Gastrocnemius medialis (tissue), 4 donors: ENCODE measurements at places on chromosomes 2 and 18. TPM values are rescaled to one million over a fixed set of nuclear protein-coding genes. Genes with fewer than 3 reads are reported as not detected.

DNA sequence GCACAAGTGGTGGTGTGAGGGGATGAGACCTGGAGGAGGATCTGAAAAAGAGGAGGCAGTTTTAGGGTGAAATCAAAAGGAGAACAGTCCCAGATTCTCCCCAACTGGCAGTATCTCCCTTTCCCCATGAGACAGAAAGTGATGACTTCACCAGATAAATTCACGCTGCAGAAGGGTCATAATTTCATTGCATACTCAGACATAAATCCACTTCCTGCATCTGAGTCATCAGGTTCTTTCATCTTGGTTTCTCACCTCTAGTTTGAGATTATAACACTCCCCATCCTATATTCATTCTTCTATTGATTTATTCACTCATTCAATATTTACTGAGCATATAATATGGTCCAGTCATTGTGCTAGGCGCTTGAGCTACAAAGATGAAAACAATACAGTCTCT is 64.7 kb downstream of the CCDC148 start:
- H3K36me3 ChIP-seq = no peaks in the 10 kb centered on the region
- no peak for DNase-seq
- H3K4me1 ChIP-seq = no peaks in the 10 kb centered on the region
- no peak overlapping the region for H3K4me3 ChIP-seq
- H3K27ac ChIP-seq = no peak overlapping the region

- no peak overlapping the region for H3K27ac ChIP-seq
- no peaks in the 10 kb centered on the region for H3K4me1 ChIP-seq
- H3K4me3 ChIP-seq = no peak overlapping the region
- no peaks in the 10 kb centered on the region for H3K27me3 ChIP-seq
Observed at GRCh38 chr2:137929519-137929916, 34.8 kb upstream of the HNMT start.

The LHCGR gene
- total RNA-seq = not detected

The EPB41L3 gene
- total RNA-seq = 16.1 TPM

The TWIST2 gene
- 2.2 TPM for total RNA-seq

- no peak overlapping the region for H3K4me3 ChIP-seq
- DNase-seq = no peak
- H3K27ac ChIP-seq = no peak overlapping the region
- no peaks in the 10 kb centered on the region for H3K36me3 ChIP-seq
Observed at GRCh38 chr2:12710301-12710700, 6.4 kb upstream of the TRIB2 start.

DNA sequence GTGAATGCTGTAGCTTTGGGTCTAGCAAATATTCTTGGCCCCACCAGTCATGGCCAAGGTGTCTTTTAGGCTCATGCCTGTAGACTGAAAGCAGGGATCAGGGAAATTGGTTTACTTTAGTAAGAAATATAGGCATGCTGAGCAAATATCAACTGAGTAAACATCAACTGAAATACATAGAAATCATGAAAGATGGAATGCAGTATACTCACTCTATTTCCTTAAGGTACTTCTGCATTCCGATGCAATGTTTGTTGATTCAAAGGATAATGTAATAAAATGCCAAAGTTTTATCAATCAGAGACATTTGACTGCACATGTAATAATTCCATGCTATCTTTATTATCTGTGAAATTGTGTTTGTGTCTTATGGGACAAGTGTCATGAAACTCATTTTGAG is 19.6 kb upstream of the IL1R1 start:
- peaks cover 6% of the 10 kb centered on the region for H3K4me1 ChIP-seq
- no peaks in the 10 kb centered on the region for H3K36me3 ChIP-seq
- H3K27me3 ChIP-seq = no peaks in the 10 kb centered on the region
- DNase-seq = no peak

GRCh38 chr2:122070241-122070731 is 314.8 kb downstream of the TSN start:
- DNase-seq = no peak
- no peak overlapping the region for H3K4me3 ChIP-seq
- no peaks in the 10 kb centered on the region for H3K36me3 ChIP-seq

The UGT1A10 gene
- not detected for total RNA-seq

- H3K27ac ChIP-seq = no peak overlapping the region
- H3K4me3 ChIP-seq = no peak overlapping the region
- no peak for DNase-seq
- no peaks in the 10 kb centered on the region for H3K27me3 ChIP-seq
- no peaks in the 10 kb centered on the region for H3K4me1 ChIP-seq
Observed at GRCh38 chr2:198774576-198774975, 683.2 kb downstream of the SATB2 start.

- peaks cover 12% of the 10 kb centered on the region for H3K4me1 ChIP-seq
- no peaks in the 10 kb centered on the region for H3K27me3 ChIP-seq
- H3K27ac ChIP-seq = no peak overlapping the region
- no peaks in the 10 kb centered on the region for H3K36me3 ChIP-seq
- DNase-seq = no peak
Observed at GRCh38 chr2:202050652-202051051, 17.0 kb downstream of the FZD7 start.

- no peak overlapping the region for H3K27ac ChIP-seq
- H3K36me3 ChIP-seq = no peaks in the 10 kb centered on the region
- DNase-seq = no peak
- no peaks in the 10 kb centered on the region for H3K27me3 ChIP-seq
- no peaks in the 10 kb centered on the region for H3K4me1 ChIP-seq
Observed at GRCh38 chr2:15779381-15780041, 160.8 kb upstream of the MYCN start.

The MTCL1 gene
- 4.1 TPM for total RNA-seq

GRCh38 chr2:8238521-8239230 is 443.2 kb upstream of the ID2 start:
- H3K36me3 ChIP-seq = no peaks in the 10 kb centered on the region
- H3K27me3 ChIP-seq = no peaks in the 10 kb centered on the region
- H3K27ac ChIP-seq = no peak overlapping the region
- H3K4me3 ChIP-seq = no peak overlapping the region
- peak; percentile 25 for DNase-seq

GRCh38 chr2:181677912-181678586 is 2.3 kb downstream of the NEUROD1 start:
- DNase-seq = no peak
- no peaks in the 10 kb centered on the region for H3K36me3 ChIP-seq
- H3K27ac ChIP-seq = no peak overlapping the region

- H3K27ac ChIP-seq = no peak overlapping the region
- no peaks in the 10 kb centered on the region for H3K36me3 ChIP-seq
- no peak overlapping the region for H3K4me3 ChIP-seq
- DNase-seq = no peak
- H3K4me1 ChIP-seq = no peaks in the 10 kb centered on the region
Observed at GRCh38 chr18:43271593-43272432, 5.5 kb downstream of the SYT4 start.

DNA sequence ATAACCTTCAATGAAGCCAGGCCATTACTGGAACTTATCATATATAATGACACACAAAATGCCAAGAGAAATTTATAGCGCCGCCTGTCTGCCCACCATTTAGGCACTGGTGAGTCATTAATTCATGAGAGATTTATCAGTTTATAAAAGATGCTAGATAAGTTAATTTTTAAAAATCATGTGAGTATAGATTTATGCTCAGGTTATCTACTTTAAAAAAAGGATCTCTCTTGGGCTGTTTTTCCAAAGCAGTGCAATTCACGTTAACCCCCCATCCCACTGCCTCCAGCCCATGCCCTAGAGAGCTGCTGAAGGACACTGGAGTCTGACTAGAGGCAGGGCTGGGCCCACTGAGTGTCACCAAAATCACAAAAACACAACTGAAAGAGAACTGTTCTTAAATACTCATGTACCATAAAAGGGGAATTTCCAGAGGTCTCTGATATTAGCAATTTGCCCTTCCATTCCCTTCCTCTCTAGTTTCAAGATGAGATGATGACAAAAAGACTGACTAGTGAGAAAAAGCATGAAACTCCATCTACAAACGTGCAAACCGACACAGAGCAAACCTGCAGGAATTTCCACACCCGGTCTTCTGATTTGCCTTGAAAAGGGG is 160.8 kb downstream of the BCL2 start:
- H3K27ac ChIP-seq = peak overlapping the region; percentile 60
- H3K4me1 ChIP-seq = peaks cover 44% of the 10 kb centered on the region
- H3K36me3 ChIP-seq = no peaks in the 10 kb centered on the region
- H3K27me3 ChIP-seq = no peaks in the 10 kb centered on the region
- H3K4me3 ChIP-seq = no peak overlapping the region
- DNase-seq = no peak

GRCh38 chr18:36650906-36651305 is 177.9 kb downstream of the TPGS2 start:
- no peaks in the 10 kb centered on the region for H3K36me3 ChIP-seq
- no peak overlapping the region for H3K4me3 ChIP-seq

The CCBE1 gene
- total RNA-seq = 0.71 TPM

- DNase-seq = no peak
- no peak overlapping the region for H3K27ac ChIP-seq
- no peaks in the 10 kb centered on the region for H3K4me1 ChIP-seq
- no peak overlapping the region for H3K4me3 ChIP-seq
- no peaks in the 10 kb centered on the region for H3K27me3 ChIP-seq
Observed at GRCh38 chr2:197324801-197325200, 14.2 kb upstream of the ANKRD44 start.

- H3K27me3 ChIP-seq = no peaks in the 10 kb centered on the region
- H3K4me1 ChIP-seq = no peaks in the 10 kb centered on the region
- no peaks in the 10 kb centered on the region for H3K36me3 ChIP-seq
- H3K27ac ChIP-seq = no peak overlapping the region
- H3K4me3 ChIP-seq = no peak overlapping the region
Observed at GRCh38 chr2:145091967-145092366, 572.0 kb upstream of the ZEB2 start.

DNA sequence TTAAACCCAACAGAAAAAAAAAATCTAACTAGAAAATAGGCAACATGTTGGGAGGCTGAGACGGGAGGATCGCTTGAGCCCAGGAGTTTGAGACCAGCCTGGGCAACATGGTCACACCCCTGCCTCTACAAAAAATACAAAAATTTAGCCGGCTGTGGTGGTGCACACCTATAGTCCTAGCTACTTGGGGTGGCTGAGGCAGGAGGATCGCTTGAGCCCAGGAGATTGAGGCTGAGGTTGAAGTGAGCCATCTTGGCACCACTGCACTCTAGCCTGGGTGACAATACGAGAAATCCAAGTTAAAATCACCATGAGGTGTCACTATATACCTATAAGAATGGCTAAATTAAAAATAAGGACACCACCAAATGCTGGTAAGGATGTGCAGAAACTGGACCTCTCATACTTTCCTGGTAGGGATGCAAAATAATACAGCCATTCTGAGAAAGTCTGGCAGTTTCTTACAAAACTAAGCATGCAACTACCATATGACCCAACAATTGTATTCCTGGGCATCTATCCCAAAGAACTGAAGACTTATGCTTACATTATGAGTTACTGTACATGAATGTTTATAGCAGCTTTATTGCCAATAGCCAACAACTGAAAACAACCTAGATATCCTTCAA is 2.2 kb downstream of the SEPTIN10 start:
- no peak overlapping the region for H3K4me3 ChIP-seq
- H3K27me3 ChIP-seq = no peaks in the 10 kb centered on the region
- peaks cover 23% of the 10 kb centered on the region for H3K4me1 ChIP-seq
- H3K36me3 ChIP-seq = no peaks in the 10 kb centered on the region
- no peak overlapping the region for H3K27ac ChIP-seq

The CYTIP gene
- 0.19 TPM for total RNA-seq

GRCh38 chr18:48295586-48296311 is 113.4 kb downstream of the ZBTB7C start:
- DNase-seq = no peak
- peaks cover 29% of the 10 kb centered on the region for H3K4me1 ChIP-seq
- H3K27ac ChIP-seq = peak overlapping the region; percentile 84
- H3K4me3 ChIP-seq = no peak overlapping the region
- H3K27me3 ChIP-seq = no peaks in the 10 kb centered on the region
- no peaks in the 10 kb centered on the region for H3K36me3 ChIP-seq

- DNase-seq = no peak
- H3K27me3 ChIP-seq = no peaks in the 10 kb centered on the region
- H3K36me3 ChIP-seq = no peaks in the 10 kb centered on the region
- no peak overlapping the region for H3K4me3 ChIP-seq
- H3K4me1 ChIP-seq = peaks cover 12% of the 10 kb centered on the region
- no peak overlapping the region for H3K27ac ChIP-seq
Observed at GRCh38 chr2:160484859-160485520, 8.6 kb downstream of the RBMS1 start.

DNA sequence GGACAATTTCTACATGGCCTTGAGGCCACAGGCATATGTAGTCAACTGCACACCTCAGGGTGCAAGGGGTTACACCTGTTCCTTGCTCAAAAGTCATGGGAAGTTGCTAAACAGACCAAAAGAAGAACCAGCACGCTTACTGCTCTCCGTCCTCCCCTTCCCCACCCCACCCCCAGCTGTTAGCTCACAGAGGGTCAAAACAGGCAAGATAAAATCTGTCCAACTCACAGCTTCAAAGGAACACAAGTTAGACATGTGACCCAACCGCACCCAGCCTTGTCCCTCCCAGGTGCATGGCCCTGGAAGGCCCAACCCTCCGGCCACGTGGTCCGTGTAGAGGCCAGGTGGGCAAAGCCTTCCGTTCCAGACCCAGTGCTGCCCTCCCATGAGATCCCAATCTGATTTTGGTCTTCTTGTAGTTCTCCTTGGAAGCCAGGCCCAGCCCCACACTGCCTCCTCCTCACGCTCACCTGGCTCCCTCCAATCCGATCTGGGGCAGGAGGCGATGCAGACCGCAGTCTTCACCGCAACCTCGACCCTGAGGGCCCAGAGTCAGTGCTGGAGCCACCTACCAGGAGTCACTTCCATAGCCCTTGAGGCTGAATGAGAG is 14.5 kb upstream of the ASPRV1 start:
- DNase-seq = no peak
- H3K4me1 ChIP-seq = no peaks in the 10 kb centered on the region
- H3K27ac ChIP-seq = no peak overlapping the region
- no peaks in the 10 kb centered on the region for H3K27me3 ChIP-seq
- no peak overlapping the region for H3K4me3 ChIP-seq

- no peak overlapping the region for H3K4me3 ChIP-seq
- H3K27me3 ChIP-seq = no peaks in the 10 kb centered on the region
- H3K27ac ChIP-seq = no peak overlapping the region
- H3K4me1 ChIP-seq = no peaks in the 10 kb centered on the region
Observed at GRCh38 chr18:303607-304006, 35.8 kb upstream of the THOC1 start.

The BMP10 gene
- not detected for total RNA-seq

The GPR55 gene
- not detected for total RNA-seq

GRCh38 chr2:164910101-164910899 is 45.0 kb downstream of the SLC38A11 start:
- H3K27ac ChIP-seq = no peak overlapping the region
- no peaks in the 10 kb centered on the region for H3K27me3 ChIP-seq
- H3K36me3 ChIP-seq = no peaks in the 10 kb centered on the region
- DNase-seq = no peak
- no peak overlapping the region for H3K4me3 ChIP-seq

The PSTPIP2 gene
- 9.0 TPM for total RNA-seq

The KYNU gene
- 2.0 TPM for total RNA-seq

DNA sequence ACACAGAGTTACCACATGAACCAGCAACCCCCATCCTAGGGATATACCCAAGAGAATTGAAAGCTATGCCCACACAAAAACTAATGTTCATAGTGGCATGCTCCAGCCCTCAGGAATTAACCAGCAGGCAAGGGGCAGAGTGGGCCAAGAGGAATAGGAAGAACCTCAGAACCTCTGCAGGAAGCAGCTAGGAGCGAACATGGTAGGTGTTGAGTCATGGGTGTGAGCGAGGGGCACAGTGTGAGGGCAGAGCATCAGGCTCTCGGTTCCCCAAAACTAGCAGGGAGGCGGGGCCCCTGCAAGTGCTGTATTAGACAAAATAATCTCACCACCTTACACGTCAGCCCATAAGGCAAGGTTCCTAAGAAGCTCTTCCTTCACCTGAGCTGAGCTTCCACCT is 5.6 kb upstream of the RUFY4 start:
- no peaks in the 10 kb centered on the region for H3K27me3 ChIP-seq
- no peak overlapping the region for H3K4me3 ChIP-seq
- no peaks in the 10 kb centered on the region for H3K4me1 ChIP-seq
- no peak overlapping the region for H3K27ac ChIP-seq
- no peak for DNase-seq
